Iris pigment epithelial cell (primary cell): ENCODE measurements at places on chromosomes 7 and 10.
A peak's percentile ranks its signal among the peaks of the same experiment; 100 is the strongest.

DNA sequence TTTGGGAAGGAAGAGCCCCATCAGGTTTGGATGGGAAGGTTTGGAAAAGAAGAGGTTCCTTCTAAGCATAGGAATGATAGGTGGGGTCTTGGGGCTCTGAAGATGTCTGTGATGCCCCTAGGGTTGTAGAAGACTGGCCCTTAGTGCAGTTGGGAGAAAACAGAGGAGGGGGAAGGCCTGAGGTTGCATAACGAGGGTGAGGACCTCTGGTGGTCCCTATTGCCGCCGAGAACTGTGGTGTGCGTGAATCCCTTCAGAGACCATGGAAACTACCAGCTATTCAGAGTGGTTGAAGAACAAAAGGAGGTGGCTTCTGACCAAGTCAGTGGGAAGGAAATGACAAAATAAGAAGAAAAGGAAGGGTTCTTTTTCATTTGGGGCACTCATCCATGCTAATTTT is 3.1 kb upstream of the PKD2L1 start:
- DNase-seq: no peak

GRCh38 chr7:75943864-75944263 is 28.9 kb downstream of the POR start:
- peak; percentile 65 for DNase-seq

DNA sequence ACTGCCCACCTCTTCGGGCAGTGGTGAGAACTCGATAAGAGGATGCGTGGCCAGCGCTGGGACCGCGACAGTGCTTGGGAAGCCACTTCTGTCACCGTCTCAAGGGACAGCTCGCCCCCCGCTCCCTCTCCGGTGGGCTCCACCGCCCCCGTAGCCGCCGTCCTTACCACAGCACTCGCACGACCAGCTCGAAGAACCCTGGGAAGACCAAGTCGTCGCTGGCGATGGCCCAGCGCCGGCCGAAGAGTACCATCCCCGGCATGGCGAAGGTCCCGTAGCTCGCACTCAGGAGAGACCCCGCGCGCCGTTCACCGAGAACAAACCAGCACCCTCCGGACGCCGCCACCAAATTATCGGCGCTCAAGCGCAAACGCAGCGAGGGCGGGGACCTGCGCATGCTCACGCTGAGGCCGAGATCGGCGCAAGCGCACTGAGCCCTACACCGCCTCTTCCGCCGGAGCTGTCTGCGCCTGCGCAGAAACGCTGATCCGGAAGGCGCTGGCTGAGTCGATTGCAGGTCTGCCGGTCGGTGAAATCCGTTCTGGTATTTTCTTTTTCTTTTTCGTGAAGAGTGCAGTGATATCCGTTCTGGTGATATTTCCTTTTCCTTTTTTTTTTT is at the start of gene DAGLB:
DAGLB (minus strand) TSS at position 374 of the 619 bp plus-strand sequence; CDS start at position 262, 112 bp downstream.
- DNase-seq: peak; percentile 85

DNA sequence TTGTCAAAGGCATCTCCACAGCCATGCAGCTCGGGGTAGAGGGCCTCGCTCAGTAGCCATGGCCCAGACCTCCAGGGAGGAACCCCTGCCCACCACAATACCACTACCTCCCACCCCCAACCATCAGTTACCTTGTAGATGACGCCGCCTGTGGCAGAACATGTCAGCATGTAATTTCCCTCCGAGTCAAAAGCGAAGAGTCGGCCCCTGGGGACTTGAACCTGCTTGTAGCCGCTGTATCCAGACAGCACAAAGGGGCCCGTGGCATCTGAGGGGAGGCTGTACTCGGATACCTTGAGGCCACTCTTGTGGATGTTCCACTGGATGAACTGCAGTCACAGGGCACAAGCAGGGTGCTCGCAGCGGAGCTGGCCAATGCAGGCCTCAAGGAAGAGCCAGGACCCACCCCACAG is 16.3 kb upstream of the CYREN start:
- no peak for DNase-seq
